Left ventricle myocardium superior (tissue), 1 donor: ENCODE measurements at places on chromosomes 6 and 20. TPM values are rescaled to one million over a fixed set of nuclear protein-coding genes. Genes with fewer than 3 reads are reported as not detected.

DNA sequence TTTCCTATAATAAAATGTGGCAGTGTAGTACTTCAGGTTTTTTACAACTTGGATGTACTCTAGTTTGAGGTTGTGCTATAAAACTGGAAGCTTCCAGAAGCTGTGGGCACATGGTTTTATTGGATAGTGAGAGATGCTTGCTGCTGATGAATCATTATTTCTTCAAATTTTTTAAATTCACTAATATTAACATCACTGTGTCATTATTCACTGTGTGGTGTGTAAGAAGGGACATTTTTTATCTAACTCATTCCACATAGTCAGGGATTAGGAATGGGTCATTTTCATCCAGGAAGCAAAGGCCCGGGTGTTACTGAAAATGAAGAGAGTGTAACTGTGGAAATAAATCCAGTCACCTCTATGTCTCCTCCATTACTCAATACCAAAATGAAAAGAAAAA is 421.0 kb downstream of the TENT5A start:
- DNase-seq, result no peak

DNA sequence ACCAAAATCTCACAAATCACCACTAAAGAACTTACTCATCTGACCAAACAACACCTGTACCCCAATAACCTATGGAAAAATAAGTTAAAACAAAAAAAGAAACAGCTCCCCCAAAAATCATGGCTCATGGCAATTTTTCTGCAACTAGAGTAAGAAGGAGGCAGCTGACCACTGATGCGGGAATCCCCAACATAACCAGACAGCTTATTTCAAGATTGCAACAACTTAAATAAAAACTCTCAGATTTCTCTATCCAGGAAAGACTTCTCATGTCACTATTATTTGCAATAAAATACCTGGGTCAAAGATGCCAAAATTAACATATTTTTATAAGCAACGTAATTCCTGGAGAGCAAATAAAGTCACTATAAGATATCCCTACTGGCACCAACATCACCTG is 128.1 kb upstream of the LY86 start:
- no peak for DNase-seq

DNA sequence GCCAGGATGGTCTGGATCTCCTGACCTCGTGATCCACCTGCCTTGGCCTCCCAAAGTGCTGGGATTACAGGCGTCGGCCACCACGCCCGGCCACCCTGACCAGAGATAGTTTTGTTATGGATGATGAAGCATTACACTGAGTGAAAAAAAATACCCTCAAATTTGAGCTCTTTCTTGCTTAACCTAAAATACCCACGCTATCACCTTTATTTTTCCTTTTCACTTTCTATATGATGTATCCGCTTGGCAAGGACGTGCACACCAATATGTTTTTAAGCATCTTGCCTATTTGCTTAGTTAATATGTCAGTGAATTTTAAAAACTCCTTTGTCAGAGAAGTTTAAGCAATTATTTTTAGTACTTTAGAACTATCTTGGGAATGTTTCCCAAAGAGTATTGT is 150.4 kb downstream of the INSM1 start:
- no peak for DNase-seq

GRCh38 chr6:35585658-35586057 is 73.0 kb upstream of the TULP1 start:
- no peak for DNase-seq

GRCh38 chr6:40399888-40400457 is 187.2 kb downstream of the LRFN2 start:
- DNase-seq, result no peak

DNA sequence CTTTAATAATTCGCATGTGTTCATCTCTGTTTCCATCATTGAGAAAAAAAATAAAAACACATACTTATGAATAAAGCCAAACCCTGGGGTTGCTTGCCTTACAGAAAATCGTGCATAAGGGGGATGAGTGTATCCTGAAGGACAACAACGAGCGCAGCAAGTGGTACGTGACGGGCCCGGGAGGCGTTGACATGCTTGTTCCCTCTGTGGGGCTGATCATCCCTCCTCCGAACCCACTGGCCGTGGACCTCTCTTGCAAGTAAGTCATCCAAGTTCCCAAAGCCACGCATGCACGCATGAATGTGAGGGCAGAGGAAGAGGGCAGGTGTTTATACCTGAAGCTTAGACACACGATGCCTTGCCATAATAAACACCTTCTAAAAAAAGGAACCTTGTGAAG is 20.9 kb upstream of the SNRNP48 start:
- no peak for DNase-seq

DNA sequence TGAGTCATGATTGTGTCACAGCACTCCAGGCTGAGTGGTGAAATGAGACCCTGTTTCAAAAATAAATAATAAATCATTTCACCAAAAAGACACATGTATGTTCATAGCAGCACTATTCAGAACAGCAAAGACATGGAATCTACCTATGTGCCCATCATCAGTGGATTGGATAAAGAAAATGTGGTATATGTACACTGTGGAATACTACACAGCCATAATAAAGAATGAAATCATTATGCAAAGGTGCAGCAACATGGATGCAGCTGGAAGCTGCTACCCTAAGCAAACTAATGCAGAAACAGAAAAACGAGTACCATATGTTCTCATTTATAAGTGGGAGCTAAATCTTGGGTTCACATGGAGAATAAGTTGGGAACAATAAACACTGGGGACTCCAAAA is 33.1 kb downstream of the ZNF451 start:
- no peak for DNase-seq

GRCh38 chr6:159252955-159253508 is 83.8 kb downstream of the FNDC1 start:
- DNase-seq, result no peak

DNA sequence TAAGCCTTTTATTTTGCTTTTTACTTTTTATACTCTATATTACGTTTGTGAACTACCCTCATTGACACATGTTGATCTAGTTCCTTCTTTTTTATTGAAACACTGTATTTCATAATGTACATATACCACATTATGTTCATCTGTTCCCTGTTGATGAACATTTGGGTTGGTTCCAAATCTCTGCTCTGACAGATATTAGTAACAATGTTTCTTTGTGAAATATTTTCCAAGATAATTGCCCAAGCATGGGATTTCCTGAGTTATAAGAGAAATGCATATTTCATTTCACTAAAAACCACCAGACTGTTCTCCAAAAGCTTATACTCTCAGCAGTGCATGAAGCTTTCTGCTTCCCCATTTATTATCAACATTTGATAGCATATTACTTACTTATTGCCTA is 44.2 kb upstream of the TNFRSF21 start:
- DNase-seq, result no peak

DNA sequence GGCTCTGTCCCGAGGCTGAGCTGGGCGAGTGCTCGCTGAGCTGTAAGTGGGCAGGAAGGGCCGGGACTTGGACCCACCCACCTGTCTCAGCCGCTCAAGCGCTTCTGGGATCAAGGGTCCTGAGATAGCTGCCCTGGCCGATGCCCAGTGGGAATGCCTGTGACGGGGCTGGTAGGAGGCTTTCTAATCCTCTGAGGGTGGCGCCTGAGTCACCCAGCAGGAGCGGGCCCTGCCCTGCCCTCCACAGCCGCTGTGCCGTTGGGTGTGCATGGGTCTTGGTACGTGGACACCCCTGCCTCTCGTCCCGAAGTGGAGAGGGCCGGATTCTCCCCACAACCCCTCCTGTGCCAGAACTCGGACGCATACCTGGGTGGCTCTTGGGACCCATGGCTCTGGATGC is 43.1 kb upstream of the GATA5 start:
- no peak for DNase-seq

GRCh38 chr6:160917572-160917971 is 74.0 kb upstream of the MAP3K4 start:
- no peak for DNase-seq

DNA sequence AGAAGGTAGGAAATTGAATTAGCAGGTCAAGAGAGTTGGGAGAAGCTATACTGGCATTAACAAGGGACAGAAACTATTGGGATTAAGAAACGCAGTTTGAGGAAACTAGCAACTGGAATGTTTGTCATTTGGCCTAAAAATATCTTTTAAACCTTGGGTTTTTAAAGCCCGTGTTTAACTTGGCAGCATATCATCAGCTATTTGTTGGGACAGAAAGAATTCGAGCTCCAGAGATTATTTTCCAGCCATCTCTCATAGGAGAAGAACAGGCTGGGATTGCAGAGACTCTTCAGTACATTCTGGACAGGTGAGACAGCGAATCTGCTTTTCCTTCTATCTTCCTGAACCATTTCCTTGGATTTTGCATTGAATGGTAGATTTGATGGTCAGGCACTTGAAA is 17.8 kb downstream of the ACTR5 start:
- DNase-seq, result no peak

DNA sequence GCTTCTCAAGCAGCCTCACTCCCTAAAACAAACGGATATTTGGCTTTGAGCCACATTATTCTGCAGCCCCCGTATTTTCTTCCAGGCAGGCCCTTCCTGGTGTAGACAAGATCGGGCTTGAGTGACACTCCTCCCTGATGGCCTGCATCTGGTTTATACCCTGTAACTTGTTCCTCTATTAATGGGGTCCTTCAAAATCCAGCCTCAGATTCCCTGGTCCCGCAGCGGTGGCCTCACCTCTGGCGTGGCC is 375 bp upstream of the TMEM14C start:
- no peak for DNase-seq

GRCh38 chr20:51074062-51074461 is 51.2 kb upstream of the KCNG1 start:
- no peak for DNase-seq

DNA sequence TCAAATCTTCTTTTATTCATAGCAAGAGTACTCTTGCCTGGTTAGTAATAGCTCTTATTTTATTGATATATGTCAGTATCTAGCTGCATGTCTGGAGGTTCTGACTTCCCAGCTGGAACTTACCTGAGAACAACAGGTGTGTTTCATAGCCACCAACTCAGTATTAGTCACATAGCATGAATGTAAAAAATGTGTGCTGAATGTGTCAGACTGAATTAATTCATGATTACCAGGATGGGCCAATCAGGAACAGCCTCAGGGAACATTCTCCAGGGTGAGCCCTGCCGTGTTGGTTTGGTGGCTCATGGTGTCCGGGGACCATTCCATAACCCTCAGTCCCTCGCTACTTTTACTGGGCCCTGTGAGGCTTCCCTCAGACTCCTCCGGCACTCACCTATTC is 99.7 kb downstream of the TULP4 start:
- DNase-seq, result no peak

GRCh38 chr20:24699321-24700165 is 230.1 kb downstream of the SYNDIG1 start:
- no peak for DNase-seq

DNA sequence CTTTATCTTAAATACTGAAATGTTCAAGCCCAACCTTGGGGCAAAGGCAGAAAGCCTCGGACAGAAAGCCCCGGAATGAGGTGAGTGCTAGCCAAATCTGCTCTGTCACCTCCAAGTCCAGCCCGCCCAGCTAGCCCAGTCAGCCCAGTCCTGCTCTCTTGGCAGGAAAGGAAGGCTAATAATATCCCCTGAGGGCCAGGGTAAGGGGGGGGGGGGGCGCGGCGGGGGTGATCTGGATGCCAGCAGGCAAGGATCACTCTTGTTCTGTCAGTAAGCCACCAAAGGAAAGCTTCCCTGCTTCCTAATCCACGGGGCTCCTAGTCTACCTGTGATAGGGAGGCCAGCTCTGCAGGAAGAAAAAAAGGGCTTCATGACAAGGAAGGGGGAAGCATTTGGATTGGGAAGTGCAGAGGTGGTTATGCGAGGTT is 1.1 kb downstream of the NDRG3 start:
- peak; percentile 76 for DNase-seq

GRCh38 chr6:4125933-4126864 is 9.2 kb downstream of the ECI2 start:
- no peak for DNase-seq

DNA sequence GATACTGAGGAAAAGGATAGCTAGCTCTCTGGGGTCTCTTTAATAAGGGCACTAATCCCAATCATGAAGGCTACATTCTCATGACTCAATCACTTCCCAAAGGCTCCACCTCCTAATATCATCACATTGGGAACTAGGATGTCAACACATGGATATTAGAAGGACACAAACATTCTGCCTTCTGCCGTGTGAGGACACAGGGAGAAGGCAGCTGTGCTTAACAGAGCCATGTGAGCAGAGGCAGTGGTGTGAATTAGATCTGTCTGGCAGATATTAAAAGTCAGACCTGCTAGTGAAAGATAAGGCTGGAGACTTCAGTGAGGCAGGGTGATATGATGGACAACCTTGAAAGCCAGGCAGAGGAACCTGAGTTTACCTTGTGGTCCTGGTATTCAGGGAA is 341.9 kb downstream of the ARHGAP18 start:
- no peak for DNase-seq

DNA sequence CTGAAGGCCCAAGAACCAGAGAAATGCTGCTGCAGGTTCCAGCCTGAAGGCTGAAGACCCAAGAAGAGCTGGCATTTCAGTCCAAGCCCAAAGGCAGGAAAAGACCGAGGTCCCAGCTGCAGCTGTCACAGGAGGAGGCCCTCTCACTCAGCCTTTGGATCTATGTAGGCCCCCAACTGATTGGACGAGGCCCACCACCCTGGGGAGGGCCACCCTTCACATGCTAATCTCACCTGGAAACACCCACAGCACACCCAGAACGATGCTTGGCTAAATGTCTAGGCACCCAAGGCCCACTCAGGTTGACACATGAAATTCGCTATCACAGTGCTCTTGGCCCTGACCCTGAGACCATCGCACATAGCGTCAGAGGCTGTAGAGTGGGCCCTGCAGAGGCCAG is 6.8 kb downstream of the SLCO4A1 start:
- no peak for DNase-seq

GRCh38 chr20:35828434-35828833 is 56.6 kb downstream of the PHF20 start:
- DNase-seq, result peak; percentile 76

GRCh38 chr6:167824591-167825331 is 1.9 kb upstream of the AFDN start:
- no peak for DNase-seq

The RBM24 gene
- total RNA-seq, result 223 TPM

The FAM162B gene
- total RNA-seq, result 3.6 TPM

The HLA-DPB1 gene
- total RNA-seq, result 41.5 TPM

The PARD6B gene
- total RNA-seq, result 7.1 TPM

The SIRPA gene
- total RNA-seq, result 18.1 TPM

The TBXT gene
- not detected for total RNA-seq

The TRAPPC3L gene
- 0.40 TPM for total RNA-seq

The ARMH2 gene
- not detected for total RNA-seq

The SLC13A3 gene
- total RNA-seq, result 0.12 TPM

The SPEF1 gene
- total RNA-seq, result not detected

The SLC17A1 gene
- not detected for total RNA-seq

The CGA gene
- total RNA-seq, result 0.59 TPM

The THBS2 gene
- 10.7 TPM for total RNA-seq

The GSTA2 gene
- total RNA-seq, result not detected

The GRIK2 gene
- total RNA-seq, result 2.3 TPM

The AHI1 gene
- 7.9 TPM for total RNA-seq
